NCI-H524 (cell line): ENCODE measurements at places on chromosomes 11 and 22.
A peak's percentile ranks its signal among the peaks of the same experiment; 100 is the strongest.

GRCh38 chr11:121557348-121557747, 104.6 kb upstream of the SORL1-AS1 start:
- DNase-seq, result no peak

DNA sequence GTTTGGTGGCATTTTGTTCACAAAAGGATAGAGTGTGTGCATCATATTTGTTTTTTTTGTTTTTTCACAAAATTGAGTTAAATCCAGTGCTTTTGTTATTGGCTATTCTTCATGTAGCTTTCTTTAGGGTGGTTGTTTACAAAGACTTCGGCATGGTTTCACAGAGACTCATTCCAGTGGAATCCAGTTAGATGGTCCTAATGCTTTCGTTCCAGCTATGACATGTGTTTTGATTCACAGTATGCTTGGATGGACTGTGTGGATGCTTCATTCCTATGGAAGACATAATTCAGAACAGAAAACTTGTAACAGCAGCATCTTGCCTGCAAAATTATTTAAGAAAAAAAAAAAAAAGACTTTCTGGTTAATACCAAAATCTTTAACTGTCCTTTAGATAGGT, 97.9 kb downstream of the PDHX start:
- no peak for DNase-seq

GRCh38 chr11:126185259-126186024, 26.0 kb downstream of the RPUSD4 start:
- no peak for DNase-seq

DNA sequence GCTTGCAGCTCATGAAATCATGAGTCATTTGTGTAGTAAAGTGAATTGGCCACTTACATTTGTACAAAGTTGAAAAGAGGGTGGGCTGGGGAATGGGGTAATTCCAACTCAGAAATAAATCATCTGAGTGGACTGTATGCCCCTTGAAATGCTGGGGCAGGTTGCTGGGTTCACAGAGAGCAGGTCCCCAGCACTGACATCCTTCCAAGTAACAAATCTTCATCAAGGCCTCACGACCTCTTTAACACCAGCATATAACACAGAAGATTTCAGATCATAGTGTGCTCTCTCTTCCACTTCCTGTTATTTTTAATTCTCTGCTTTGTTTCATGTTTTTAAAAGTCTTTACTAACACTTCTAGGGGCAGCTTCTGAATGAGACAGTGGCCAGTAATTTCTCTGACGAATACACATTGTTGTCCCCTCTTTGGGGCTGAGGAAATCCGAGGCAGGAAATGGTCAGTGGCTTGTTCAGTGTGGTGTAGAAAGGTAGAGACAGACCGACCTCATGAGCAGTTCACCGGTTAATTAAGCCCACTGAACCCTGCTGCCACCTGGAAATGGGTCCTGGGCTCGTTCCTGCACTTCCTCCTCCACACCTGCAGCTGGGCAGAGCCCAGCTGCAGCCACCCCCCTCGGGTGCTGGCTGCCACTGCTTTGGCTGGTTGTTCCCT, 127.7 kb downstream of the MAML2 start:
- no peak for DNase-seq

- DNase-seq, result no peak
These were observed 18.9 kb downstream of the TSPAN32 start for GRCh38 chr11:2320568-2321310.

DNA sequence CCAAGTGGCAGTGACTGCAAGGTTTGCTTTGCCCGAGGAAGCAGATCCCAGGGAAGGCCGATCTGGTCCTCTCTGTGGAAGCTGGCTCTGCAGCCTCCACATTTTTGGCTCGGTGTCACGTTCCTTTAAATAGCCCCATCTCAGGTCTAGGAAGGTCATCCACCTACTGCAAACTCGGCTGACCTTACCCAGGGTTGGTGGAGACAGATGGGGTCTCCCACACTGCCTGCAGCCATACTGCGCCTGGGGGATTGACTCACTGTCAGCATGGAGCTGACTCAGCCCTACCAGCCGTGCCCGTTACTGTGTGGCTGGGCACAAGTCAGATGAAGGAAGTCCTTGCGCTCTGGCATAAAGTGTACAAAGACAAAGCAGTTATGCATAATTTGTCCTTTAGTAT, 16.9 kb downstream of the CDPF1 start:
- DNase-seq, result no peak

DNA sequence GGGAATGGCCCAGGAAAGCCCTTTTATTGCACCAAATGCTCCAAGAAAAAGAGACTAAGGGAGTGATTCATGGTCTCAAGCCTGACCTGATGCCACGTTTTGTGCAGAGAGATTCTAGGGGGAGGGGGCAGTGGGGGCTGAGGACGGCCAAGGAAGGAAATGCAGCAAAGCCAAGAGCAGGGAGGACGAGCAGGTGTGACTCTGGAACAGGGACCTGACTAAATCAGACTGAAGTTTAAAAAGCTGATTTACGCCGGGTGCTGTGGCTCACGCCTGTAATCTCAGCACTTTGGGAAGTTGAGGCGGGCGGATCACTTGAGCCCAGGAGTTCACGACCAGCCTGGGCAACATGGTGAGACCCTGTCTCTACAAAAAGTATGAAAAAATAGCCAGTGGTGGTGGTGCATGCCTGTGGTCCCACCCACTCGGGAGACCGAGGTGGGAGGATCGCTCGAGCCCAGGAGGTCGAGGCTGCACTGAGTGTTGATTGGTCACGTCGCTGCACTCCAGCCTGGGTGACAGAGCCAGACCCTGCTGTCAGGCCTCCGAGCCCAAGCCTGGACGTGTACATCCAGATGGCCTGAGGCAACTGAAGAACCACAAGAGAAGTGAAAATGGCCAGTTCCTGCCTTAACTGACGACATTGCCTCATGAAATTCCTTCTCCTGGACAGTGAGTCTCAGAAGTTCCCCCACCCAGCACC, 10.8 kb upstream of the IFITM3 start:
- no peak for DNase-seq

DNA sequence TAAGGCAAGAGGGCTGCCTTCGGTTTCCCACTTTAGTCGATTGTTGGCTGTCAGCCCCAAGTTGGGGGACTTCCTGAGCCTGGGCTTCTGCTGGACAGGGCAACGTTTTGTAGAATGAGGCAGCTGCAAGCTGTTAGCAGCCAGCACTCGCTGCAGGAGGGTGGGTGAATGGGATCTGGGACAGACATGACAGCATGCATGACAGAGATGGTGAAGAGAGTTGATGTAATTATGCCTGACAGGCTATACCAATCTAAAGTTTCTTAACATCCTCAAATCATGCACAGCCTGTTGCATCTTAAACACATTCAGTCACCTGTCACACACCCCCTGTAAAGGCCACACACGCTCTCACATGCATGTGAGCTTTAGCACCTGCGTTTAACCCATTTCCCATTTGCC, 49.2 kb downstream of the CWC15 start:
- DNase-seq, result no peak

DNA sequence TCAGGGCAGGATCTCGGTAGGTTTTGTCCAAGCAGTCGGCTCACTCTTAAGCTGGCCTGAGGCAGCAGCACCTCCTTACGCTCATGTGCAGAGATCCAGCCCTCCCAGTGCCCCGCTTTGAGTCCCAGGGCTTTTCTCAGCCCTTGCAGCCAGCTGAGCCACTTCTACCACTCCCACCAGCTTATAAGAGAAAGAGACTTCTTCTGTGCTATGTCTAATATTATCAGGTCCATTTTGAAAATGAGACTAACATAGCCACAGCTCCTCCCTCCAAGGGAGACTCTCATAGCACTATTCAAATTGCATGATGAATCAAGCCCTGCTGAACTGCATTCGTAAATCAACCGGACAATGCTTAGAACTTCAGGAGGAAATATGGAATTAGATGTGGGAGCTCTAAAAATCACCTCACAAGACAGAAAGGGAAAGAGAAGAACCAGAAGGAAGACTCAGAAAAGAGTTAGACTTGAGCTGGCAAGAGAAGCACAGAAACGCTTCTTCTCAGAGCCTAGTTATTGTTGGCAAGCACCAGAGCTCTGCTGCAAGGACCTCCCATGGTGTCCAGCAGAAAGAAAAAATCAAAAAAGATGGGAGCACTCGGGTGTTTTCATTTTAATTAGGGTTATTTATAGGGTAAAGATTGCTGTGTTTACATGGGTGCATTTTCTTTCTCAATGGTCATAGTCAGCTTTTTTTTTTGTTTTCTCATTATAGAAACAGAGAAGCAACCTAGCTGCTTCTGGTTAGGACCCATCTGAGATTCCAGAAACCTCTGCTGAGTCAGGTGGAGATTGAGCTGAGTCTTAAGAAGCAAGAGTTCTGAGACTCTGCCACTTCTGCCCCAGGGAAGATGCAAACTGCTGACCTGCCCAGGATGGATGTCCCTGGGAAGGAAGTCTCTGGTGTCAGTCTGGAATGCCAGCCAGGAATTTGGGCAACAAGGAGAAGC, 181.4 kb downstream of the ETS1 start:
- DNase-seq, result no peak

- DNase-seq, result no peak
These were observed 37.9 kb downstream of the PKNOX2 start for GRCh38 chr11:125202362-125202880.

DNA sequence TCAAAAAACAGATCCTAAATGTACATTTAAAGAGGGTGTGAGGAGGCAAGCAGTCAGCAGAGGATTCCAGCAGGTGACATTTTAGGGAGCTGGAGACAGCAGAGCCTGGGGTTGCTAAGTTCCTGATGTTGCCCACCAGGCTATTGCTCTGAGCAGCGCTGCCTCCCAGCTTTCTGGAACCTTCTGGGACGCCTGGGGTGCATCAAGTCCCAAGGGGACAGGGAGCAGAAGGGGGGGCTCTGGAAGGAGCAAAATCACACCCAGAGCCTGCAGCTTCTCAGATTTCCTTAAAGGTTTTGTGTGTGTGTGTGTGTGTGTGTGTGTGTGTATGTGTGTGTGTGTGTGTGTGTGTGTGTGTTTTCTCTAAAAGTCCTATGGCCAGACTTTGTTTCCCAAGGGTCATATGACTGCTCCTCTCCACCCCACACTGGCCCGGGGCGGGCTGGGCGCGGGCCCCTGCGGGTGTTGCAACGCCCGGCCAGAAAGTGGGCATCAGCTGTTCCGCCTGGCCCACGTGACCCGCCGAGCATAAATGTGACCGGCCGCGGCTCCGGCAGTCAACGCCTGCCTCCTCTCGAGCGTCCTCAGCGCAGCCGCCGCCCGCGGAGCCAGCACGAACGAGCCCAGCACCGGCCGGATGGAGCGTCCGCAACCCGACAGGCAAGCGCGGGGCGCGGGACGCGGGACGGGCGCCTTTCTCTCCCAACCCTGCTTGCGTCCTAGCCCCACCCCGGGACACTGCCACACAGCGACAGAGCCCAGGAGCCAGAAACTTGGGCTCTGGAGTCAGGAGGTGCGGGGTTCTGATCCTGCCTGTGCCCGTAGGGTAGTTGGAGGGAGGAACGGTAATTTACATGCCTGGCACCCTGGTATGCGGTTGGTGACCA, at the start of gene HMOX1:
Gene HMOX1 (plus strand): TSS at position 560 of the 887 bp plus-strand sequence. CDS start 78 bp downstream, at position 638.
- peak; percentile 60 for DNase-seq

DNA sequence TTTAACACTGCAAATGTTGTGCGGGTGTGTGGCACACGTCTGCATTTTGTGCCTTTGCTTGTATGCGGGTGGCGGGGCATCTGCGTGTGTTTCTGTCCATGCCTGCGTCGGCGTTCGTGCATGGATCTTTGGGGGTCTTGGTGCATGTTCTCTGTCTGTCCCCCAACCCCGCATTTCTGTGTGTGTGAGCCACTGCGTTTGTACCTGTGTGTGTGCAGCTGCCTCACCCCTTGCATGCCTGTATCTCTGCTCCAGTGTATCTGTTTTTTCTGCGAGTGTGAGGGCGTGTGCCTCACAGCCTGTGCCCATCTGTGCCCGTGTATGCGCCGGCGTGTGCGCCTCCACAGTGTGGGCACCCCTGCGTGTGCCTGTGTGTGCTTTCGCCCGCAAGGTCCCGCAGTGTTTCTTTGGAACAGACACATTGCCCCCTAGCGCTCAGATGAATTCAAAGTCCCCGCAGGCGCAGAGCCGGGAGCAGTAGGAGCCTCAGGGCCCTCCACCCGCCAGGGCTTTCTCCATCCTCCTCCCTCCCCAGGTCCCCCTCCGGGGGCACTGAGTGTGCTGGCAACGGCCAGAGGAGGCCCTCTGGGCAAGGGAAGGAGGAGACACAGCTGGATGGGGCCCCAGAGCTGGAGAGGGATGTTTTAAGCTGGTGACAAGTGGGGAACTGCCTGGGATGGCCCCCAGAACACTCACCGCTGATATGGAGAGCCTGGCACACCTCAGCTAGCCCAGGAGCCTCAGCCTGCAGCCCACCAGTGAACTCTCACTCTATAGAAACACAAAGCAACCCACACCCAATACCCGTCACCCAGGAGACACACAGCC, 3.1 kb upstream of the MN1 start:
- peak; percentile 54 for DNase-seq

DNA sequence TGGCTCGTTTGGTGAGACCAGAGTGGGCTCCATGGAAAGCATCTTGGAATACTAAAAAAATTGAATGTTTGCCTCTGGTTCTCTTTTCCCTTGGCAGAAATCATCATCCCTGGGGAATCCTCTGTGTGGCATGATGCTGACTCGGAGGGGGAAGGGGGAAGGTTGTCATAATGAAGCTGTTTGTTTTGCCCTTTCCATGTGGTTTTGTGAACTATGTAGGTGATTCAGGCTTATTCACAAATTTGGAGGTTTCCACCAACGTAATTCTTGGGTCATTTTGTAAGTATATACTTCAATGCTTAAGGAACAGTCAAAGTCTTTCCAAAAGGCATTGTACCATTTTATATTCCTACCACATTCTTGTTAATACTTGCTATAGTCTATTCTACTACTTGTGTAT, 754.0 kb upstream of the FAT3 start:
- no peak for DNase-seq

DNA sequence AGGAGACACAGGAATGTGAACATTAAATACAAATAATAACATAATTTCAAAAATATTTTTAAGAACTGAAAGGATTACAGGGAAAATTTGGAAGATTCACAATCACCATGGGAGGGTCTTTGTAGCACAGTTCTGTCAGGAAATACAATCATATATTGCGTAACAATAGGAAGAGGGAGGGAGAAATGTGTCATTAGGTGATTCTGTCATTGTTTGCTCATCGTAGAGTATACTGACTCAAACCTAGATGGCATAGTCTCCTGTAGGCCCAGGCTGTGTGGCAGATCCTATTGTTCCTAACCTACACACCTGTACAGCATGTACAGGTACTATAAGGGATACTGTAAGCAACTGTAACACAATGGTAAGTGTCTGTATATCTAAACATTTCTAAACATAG, 330.4 kb downstream of the BRD1 start:
- no peak for DNase-seq

GRCh38 chr11:129709801-129710398, 105.7 kb upstream of the TMEM45B start:
- DNase-seq, result no peak

GRCh38 chr22:37303821-37304274, 21.5 kb downstream of the CYTH4 start:
- DNase-seq, result no peak

DNA sequence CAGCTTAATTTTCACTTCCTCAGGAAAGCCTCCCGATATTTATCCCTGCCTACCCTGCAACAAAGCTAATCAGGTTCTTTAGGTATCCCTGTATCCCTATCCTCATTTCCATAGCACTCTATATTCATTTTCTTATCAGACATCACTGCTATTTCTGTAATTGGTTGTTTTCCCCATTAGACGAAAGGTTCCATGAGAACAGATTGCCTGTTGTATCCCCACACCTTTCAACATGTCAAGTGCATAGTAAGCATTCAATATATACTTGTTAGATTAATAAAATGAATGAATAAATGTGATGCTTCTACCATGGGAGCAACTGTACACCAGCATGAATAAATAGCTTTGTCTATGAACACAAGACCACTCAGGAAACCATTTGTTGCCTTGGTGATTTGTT, 499.8 kb downstream of the DLG2 start:
- DNase-seq, result no peak

- DNase-seq, result peak; percentile 33
These were observed 28.4 kb downstream of the KIAA0930 start for GRCh38 chr22:45212306-45212709.

- no peak for DNase-seq
These were observed 156.0 kb upstream of the SOX6 start for GRCh38 chr11:16512198-16512898.
